ENCODE measurements at places on chromosomes 7 and 10.

GRCh38 chr10:108005627-108006026 lies 841.1 kb upstream of the SORCS1 start:
- no peak for DNase-seq

- DNase-seq: no peak
Observed at GRCh38 chr10:71312811-71313789, 6.0 kb upstream of the SLC29A3 start.

- DNase-seq: no peak
Observed at GRCh38 chr7:148211740-148212151, 378.8 kb upstream of the C7orf33 start.

- no peak for DNase-seq
Observed at GRCh38 chr10:69696073-69696731, 66.2 kb downstream of the FAM241B start.

GRCh38 chr7:146728141-146728540 lies 611.5 kb downstream of the CNTNAP2 start:
- no peak for DNase-seq

DNA sequence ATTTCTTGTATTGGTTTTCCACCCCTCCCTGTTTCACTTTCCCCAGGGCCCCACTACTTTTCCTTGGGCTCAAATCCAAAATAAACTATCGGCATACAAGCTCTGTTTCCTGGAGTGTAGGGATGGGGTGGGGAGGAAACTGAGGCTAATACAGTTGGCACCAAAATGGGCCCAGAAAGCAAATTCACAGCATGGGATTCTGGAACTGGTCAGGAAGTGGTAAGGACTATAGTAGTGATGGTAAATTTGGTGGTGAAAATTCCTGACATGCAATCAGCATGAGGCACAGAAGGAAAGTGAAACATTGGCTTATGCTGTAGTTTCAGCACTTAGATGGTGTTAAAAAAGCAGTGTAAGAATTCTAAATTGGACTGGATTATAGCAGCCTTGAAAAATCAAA lies 8.7 kb upstream of the SAMD9L start:
- no peak for DNase-seq

DNA sequence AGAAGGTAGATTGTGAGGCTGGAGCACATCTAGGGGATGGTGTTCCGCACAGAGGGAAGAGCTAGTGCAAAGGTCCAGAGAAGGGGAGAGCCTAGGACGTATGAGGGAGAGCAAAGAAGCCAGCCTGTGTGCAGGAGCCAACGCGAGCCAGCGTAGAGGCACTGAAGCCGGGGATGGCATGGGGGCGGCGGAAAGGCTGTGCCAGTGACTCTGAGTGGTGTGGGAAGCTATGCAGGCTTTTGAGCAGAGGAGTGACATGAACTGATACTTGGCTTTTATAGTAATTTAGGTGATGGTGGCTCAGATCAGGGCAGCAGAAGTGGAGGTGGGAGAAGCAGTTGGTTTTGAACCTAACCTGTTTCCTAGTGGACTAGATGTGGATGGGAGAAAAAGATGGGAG lies 65.8 kb downstream of the ATXN7L1 start:
- no peak for DNase-seq

DNA sequence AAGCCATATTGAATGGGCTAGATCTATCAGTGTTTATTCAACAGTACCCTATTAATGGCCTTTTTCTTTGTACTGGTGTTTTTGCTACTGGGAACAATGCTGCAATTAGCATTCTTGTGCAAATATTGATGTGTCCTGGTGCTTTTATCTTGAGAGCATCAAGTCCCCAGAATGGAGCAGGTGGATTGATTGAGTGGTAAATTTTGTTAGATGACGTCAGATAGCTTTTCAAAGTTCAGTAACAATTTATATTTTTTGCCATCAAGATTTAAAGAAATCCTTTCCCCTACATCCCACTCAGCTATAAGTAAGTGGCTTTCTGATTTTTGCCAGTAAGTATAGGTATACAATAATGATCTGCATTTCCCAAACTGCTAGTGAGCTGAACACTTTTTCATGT lies 63.4 kb upstream of the SYPL1 start:
- no peak for DNase-seq

GRCh38 chr7:23604296-23604640 lies 7.1 kb downstream of the CCDC126 start:
- DNase-seq: no peak

- no peak for DNase-seq
Observed at GRCh38 chr7:86012971-86013370, 630.7 kb upstream of the GRM3 start.
